Activated CD4-positive, alpha-beta T cell treated with anti-CD3 and anti-CD28 coated beads for 36 hours (primary cell): ENCODE measurements at places on chromosomes 16 and 17. TPM values are rescaled to one million over a fixed set of nuclear protein-coding genes. Genes with fewer than 3 reads are reported as not detected.

P2RX5 gene
- total RNA-seq: 69.7 TPM

ITGAD gene
- total RNA-seq: not detected

KRTAP2-3 gene
- not detected for total RNA-seq

TMC7 gene
- not detected for total RNA-seq

CCR7 gene
- 389 TPM for total RNA-seq

FBXO39 gene
- 0.19 TPM for total RNA-seq

ABCA6 gene
- total RNA-seq: not detected

EVI2B gene
- 14.8 TPM for total RNA-seq

TPPP3 gene
- total RNA-seq: not detected

ADORA2B gene
- total RNA-seq: 2.2 TPM

ABCC3 gene
- not detected for total RNA-seq

IL17C gene
- total RNA-seq: not detected

MNT gene
- total RNA-seq: 19.3 TPM

TNFRSF12A gene
- 5.4 TPM for total RNA-seq

BRICD5 gene
- total RNA-seq: 8.8 TPM

BCKDK gene
- 50.0 TPM for total RNA-seq

NOTUM gene
- 0.87 TPM for total RNA-seq

CDK5R1 gene
- total RNA-seq: 15.4 TPM

EPX gene
- not detected for total RNA-seq

AIPL1 gene
- not detected for total RNA-seq

KCNJ2 gene
- total RNA-seq: not detected

SLC13A2 gene
- total RNA-seq: not detected

TMC5 gene
- total RNA-seq: not detected

SPIRE2 gene
- total RNA-seq: 1.5 TPM

PRSS33 gene
- not detected for total RNA-seq

SCIMP gene
- not detected for total RNA-seq

FZD2 gene
- 0.07 TPM for total RNA-seq

KCTD19 gene
- total RNA-seq: 1.8 TPM

OR1A1 gene
- total RNA-seq: not detected

MT1M gene
- not detected for total RNA-seq

CTRB2 gene
- not detected for total RNA-seq

MPP3 gene
- total RNA-seq: 0.37 TPM

PRSS36 gene
- total RNA-seq: 0.43 TPM

ALOXE3 gene
- total RNA-seq: 0.28 TPM

LCAT gene
- total RNA-seq: 9.9 TPM

SMIM36 gene
- total RNA-seq: not detected

TUBG1 gene
- 102 TPM for total RNA-seq

TMEM97 gene
- total RNA-seq: 49.3 TPM

SMIM5 gene
- 0.14 TPM for total RNA-seq

ASPA gene
- total RNA-seq: not detected

AANAT gene
- total RNA-seq: 0.16 TPM

TUBG2 gene
- 9.2 TPM for total RNA-seq
